ENCODE measurements at places on chromosomes 6 and 20. TPM values are rescaled to one million over a fixed set of nuclear protein-coding genes. Genes with fewer than 3 reads are reported as not detected.

The DNAAF9 gene
- total RNA-seq, result 22.1 TPM

The PNLDC1 gene
- total RNA-seq, result 0.32 TPM

The OXT gene
- 0.54 TPM for total RNA-seq

- DNase-seq, result no peak
Observed at GRCh38 chr20:22515264-22515663, 69.1 kb downstream of the FOXA2 start.

GRCh38 chr6:122797537-122797936 is 8.5 kb downstream of the SMPDL3A start:
- DNase-seq, result no peak

DNA sequence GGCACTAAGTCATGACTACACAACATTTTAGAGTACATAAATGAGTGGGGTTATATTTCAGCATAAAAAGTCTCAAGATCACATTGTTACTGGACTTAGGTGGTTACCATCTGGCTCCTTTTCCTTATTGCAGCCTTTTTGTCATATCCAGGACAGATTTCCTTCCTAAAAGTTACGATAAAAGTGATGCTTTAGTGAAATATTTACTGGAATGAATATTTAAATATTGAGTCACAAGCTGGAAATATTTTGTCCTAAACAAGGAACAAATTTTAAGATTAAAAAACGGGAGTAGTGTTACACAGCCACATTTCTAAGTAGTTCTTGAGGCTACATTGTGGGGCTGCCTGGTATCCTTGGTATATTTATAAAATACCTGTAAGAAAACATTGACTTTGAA is 52.2 kb downstream of the CDC40 start:
- no peak for DNase-seq

DNA sequence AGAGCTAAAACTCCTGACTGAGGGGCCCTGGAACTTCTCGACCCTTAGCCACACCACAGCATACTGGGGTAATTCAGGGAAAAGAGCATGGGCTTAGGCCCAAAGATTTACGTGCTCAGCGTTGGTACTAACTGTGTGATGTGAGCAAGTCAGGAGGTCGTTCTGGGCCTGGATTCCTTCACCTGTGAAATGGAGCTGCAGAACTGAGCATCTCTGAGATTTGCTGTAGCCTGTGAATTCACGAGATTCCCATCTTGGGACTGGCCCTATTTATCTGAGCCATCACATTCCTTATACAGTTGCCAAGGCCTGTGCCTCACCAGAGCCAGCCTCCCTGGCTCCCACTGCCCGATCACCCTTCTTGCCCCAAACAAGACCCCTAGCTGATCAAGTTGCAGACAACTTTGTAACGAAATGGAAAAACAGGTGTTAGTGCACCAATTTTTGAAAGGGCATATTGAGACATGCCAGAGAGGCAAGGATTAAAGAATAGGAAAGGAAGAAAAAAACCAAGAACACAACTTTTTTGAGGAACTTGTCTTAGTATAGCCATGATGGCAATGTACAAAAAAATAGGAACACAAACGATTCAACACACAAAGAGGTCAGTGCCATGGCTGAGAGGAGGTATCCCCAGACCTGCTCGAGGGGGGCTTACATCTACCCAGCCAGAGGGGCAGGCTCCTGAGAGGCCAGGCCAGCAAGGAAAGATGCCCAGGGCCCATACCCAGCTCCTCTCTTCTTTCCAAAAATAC is 323.0 kb upstream of the JARID2 start:
- no peak for DNase-seq

DNA sequence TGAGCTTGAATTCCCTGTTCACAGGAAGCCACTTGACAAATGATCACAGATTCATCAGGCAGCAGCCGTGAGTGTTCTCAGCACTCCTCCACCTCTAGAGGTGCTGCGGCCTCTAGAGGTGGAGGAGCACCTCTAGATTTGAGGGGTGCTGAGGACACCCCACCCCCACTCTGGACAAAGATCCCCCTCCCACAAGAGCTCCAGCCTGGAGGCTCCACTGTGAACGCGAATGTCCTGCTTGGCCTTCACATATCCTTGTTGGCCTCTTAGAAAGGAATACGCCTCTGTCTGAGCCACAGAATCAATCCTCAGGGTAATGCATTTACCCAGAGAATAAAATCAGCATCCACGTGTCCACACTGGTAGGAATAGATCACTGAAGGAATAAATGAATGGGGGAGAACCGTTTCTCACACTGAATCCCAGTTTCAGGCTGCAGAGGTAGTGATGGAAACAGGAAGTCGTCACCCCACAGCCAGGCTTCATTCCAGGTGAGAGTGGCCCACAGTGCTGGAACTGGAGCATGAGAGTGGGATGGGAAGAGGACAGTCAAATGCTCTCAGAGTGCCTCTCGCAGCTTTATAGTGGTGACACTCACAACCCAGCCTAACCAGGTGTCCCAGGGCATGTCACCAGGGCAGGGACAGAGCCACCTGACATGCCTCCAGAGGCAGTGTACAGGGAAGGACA is 16.6 kb downstream of the NPEPL1 start:
- DNase-seq, result no peak

Data from Right ventricle myocardium inferior (tissue), 1 donor.